ENCODE measurements at places on chromosomes 6 and 20.

GRCh38 chr6:145153495-145153894 lies 581.8 kb downstream of the EPM2A start:
- DNase-seq = no peak

GRCh38 chr6:98980819-98981218 lies 33.1 kb upstream of the FBXL4 start:
- no peak for DNase-seq

GRCh38 chr20:24194143-24194542 lies 205.6 kb upstream of the GGTLC1 start:
- DNase-seq = no peak

DNA sequence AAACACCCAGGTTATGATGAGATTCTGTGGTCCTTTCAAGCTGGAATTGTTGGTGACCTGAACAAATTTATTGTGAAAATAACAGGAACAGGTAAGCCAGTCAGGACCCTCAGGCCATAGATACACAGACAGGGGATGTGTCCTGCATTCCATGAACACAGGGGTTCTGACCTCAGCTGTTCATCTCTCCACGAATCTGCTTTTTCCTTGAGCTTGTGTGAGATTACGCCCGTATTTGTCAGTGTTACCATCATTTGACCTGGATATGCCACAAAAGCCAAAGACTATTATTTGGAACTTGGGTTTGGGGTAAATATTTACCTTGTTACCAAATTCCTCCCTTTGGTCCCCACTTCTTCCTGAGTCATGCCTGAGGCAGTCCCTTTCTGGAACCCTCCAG lies 288.9 kb downstream of the PREX1 start:
- no peak for DNase-seq

DNA sequence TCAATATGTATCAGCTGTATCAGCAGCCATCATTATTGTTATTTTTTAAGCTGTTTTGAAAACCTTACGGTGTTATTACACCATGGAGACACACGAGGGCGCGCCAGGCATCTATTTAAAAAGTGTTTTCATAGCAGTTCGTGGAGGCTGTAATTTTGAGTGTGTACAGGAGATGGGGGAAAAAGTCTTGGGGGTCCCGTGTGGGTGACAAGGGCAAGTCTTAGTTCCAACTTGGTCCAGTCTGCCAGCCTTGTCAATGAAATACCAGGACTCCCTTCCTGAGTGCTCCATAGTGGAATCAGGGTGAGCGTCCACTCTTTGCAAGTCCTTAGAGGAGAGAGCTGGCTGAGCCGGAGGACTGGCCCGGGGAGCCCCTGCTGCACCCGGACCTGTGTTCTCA lies 43.3 kb downstream of the SLC2A10 start:
- peak; percentile 78 for DNase-seq

- no peak for DNase-seq
These were observed 12.2 kb downstream of the MMP24 start for GRCh38 chr20:35238735-35239134.

- DNase-seq = no peak
These were observed 141.8 kb downstream of the FARS2 start for GRCh38 chr6:5403076-5403475.

DNA sequence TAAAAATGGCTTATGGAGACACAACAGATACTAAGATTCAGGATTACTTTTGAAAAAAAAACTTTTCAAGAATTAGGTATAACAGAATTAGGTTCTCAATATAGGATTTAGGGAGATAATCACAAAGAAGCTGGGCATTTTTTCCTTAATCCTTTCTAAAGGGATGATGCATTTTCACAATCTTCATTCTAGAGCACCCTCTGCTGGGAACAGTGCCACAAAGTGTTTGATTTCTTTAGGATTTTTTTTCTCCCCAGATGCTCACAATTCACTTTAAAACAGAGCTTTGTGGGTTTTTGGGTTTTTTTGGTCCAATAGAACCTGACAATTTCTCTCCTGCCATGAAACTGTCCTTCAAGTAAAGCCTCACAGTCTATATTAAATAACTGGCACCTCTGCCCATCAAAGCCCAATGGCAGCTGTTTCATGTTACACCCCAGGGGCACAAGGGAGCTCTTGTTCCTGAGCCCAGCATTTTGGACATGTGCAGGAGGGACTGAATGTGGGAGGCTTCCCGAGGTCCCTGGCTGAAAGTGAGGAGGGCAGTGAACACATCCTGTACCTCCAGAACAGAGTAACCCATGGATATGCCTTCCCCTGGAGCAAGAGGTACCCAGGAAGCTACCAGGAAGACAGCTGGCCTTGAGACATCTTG lies 39.7 kb downstream of the PREP start:
- DNase-seq = peak; percentile 23

- DNase-seq = no peak
These were observed 42.1 kb downstream of the SRSF3 start for GRCh38 chr6:36636283-36636682.

- DNase-seq = no peak
These were observed 113.9 kb upstream of the PRSS16 start for GRCh38 chr6:27133281-27134227.

DNA sequence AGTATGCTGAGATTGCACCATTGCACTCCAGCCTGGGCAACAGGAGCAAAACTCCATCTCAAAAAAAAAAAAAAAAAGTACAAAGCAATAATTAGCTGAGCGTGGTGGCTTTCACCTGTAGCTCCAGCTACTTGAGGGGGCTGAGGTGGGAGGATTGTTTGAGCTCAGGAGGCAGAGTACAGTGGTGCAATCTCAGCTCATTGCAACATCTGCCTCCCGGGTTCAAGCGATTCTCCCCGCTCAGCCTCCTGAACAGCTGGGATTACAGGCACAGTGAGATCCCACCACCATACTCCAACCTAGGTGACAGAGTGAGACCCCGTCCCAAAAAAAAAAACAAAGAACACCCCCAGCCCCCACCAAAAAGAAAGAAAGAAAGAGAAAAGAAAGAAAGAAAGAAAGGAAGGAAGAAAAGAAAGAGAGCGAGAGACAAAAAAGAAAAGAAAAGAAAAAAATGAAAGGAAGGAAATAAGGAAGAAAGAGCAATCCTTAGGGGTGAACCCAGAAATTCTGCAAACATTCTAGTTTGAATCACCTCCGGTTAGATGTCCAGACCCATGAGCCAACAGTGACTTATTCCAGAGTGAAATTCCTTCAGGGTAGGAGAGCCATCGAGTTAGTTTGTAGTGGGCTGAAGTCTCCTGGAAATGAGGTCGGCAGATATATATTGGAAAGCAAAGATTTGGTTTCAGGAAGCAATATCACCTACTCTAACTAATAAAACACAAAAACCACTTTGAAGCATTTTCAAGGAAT lies 3.2 kb upstream of the RIPOR3 start:
- DNase-seq = no peak

DNA sequence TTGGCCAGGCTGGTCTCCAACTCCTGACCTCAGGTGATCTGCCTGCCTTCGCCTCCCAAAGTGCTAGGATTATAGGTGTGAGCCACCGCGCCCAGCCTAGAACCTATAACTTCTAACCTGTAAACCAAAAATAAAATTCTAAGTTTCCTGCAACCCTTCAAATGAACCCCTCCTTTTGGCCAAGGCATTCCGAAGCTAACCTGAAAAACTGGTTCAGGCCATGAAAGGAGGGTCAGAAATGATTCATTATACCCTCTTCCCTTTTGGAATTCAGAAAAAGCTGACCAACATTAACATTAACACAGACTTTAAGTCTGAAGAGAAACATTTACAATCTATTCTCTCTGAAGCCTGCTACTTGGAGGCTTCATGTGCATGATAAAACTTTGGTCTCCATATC lies 165.1 kb downstream of the TINAG start:
- DNase-seq = no peak

DNA sequence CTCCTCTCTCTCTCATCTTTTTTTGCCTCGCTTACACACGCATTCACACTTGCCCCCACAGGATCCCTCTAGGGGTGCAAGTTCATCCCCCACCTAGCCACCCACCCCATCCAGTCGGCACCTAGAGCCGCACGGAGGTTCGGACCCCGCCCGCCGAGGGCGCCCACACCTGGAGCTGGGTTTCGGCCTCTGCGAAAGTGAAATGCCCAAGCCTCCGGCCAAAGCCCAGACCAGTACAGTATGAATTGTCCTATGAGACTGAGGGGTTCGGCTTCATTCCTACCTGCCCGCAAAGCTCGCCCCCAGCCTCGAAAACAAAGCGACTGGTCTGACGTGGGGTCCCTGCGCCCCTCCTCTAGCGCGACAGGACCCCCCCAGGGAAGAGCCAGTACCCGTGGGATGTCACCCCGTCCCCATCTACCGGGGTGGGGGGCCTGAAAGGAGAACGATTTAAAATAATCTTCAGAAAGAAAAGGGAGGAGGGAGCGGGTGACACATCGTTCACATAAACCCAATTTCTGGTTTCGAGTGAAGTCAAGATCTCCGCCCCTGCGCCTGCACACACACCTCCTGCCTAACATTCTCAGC lies 1.5 kb downstream of the TFAP2A start:
- DNase-seq = no peak

DNA sequence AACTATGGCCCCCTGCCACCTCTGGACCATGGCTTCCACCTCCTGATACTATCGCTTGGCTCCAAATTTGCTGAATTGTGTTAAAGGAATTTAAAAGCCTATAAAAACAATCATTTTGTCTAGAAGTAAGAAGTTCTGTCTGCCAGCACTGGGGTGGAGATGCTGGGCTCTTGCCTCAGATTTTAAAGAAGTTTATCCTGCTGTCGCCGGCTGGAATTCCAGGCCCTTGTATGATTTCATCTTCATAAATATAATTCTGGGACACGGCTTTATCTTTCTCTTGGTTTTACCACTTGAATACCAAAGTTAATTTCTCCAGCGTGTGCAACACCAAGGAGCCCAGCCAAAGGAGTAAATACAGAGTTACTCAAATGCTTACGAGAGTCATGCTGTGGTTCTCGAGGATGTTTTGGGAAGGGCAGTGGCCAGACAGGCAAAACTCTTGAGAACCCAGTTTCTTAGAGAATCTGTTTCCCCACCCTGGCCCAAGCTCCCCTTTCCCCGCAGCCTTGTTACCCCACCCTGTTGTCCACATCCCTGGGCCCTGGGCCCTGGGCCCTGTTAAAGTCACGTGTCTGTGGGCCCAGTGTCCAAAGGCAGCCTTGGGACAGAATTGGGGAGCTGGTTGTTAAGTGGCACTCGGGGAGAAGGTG lies 31.9 kb downstream of the C6orf89 start:
- no peak for DNase-seq

Data from T47D (cell line).